Activated CD8-positive, alpha-beta memory T cell treated with anti-CD3 and anti-CD28 coated beads, Interleukin-2, amount 50 U/mL, for 48 hours (primary cell): ENCODE measurements at places on chromosomes 5 and 9.

DNA sequence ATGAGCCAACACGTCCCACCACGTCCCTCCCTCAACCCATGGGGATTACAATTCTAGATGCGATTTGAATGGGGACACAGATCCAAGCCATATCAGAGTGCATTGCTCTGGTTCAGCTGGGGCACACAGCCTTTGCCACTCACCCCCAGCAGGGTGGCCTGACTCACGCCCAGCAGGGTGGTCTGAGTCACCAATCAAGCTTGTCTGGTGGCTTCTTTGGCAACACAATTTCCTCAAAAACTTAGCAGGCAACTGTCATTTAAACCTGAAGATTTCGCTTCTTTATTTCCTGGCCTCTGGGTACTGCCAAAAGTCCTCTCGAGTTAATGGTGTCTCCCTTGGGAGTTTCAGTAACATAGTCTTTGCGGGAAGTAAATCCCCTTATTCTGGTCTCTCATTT lies 16.3 kb upstream of the SEMA5A start:
- no peak for DNase-seq

DNA sequence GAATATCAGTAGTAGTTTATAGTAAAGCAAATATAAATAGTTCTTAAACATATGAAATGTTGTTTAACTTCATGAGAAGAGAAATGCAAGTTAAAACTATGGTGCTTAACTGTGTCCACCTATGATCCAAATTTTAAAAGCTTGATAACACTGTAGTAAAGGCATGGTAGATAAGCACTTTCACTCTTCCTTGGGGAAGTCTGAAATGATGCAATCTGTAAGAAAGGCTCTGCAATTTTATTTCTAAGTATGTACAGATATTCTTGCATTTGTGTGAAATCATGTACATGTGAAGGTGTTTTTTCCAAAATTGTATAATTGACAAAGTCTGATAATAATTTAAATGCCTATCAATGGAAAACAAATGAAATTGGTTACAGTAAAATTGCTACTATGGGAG lies 66.9 kb downstream of the SYK start:
- DNase-seq = no peak

DNA sequence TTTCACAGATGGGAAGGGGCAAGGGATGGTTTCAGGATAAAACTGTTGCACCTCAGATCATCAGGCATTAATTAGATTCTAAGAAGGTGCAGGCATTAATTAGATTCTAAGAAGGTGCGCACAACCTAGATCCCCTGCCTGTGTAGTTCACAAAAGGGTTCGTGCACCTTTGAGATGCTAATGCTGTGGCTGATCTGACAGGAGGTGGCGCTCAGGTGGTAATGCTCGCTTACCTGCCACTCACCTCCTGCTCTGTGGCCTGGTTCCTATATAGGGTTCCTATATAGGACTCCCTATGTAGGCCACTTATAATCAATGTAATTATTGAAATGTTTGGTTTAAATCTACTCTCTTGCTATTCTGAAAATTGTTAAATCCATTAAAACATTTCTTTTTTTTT lies 171.0 kb downstream of the MSX2 start:
- no peak for DNase-seq

DNA sequence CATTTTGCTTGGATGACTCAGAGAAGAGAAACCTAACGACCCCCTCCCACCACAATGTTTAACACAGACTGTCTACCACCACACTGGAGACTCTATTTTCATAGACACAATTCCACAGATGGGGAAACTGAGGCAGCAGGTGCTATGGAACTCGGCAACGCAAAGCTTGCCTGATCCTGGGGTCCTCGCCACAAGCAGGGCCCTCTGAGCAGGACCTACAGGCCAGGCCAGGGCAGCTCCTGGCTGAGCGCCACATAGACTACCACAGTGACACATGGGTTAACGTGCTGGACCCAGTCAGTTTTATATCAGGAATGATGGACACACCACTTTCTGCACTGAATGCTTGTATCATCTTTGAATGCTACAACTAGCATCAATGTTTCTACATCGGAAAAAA lies 11.8 kb downstream of the IPPK start:
- DNase-seq = no peak
